ENCODE measurements at places on chromosomes 3 and 15.
A peak's percentile ranks its signal among the peaks of the same experiment; 100 is the strongest.

DNA sequence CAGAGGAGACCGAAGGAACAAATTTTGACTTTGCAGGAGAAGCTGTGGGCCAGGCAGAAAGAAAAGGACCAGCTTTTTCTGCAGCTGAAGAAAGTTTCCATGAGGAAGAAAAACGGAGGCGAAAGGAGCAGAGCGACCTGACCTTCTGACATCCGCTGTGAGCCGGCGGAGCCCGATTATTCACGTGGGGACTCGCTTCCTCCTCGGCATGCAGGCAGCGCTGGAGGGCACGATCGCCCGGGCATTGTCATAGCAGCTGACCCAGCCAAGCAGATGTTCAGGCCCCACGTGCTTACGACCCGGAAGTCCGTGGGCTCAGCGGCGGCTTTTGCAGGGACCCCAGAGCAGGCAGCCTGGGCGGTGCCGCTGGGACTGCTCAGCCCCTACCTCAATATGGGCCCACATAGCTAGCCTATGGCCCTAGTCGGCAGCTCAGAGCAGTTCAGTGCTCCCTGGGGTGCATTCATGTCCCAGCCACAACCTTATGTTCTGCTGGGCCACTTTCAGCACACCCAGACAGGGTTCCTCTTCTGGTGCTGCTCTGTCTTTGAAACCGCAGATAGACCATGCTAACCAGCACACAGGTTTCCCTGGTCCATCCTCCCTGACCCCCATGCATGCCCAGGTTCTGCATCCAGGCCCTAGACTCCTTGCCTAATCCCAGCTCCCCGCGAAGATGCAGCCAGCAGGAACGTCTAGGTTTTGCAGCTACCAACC is 10.5 kb upstream of the EIF4A2 start:
- DNase-seq = peak; percentile 38

- no peak for DNase-seq
These were observed 36.9 kb downstream of the RAB8B start for GRCh38 chr15:63226155-63226883.

- no peak for DNase-seq
These were observed 80.1 kb upstream of the TRIM42 start for GRCh38 chr3:140597792-140598191.

- no peak for DNase-seq
These were observed 42.8 kb upstream of the TMEM115 start for GRCh38 chr3:50401978-50402595.

GRCh38 chr15:22884344-22884743 is 45.9 kb downstream of the NIPA2 start:
- DNase-seq = no peak

DNA sequence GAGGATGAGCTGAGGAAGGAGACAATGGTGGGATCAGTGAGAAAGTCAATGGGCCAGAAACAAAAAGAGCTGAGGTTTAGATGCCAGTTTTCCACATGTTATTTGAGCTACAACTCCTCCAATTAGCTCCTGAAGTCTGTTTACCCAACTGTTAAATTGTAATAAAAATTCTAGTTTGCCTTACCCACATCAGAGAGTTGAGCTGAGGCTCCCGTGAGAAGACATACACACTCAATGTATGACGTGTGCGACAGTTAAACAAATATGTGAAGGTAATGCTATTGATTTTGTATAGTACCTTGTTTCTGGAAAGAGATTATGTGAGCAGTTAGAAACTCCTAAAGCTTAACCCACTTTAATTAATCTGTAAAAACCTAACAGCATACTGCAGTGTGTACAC is 318.1 kb upstream of the GRM7 start:
- DNase-seq = no peak

- no peak for DNase-seq
These were observed 356.6 kb upstream of the NPAP1 start for GRCh38 chr15:24318981-24319380.

- DNase-seq = no peak
These were observed 945.6 kb downstream of the MCTP2 start for GRCh38 chr15:95176794-95177577.

- no peak for DNase-seq
These were observed 47.6 kb downstream of the SETMAR start for GRCh38 chr3:4350789-4351163.

DNA sequence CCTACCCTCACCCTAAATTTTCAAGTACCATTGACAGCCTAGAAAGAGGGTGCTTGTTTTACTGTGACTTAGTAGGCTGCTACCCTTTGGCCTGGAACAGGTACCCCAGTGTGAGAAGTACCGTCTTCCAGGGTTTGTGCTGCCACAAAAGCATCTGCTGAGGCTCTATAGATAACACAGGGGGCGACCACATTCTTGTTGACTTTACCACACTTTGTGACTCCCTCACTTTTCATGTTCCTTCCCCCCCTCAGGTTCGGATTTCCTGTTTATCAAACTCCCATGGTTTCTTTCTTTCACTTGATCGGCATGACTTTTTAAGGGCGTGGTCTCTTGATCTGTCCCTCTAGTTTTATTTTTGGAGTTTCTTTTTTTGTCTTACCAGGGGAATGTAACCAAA is 23.5 kb downstream of the EXOG start:
- no peak for DNase-seq

- DNase-seq = no peak
These were observed 167.7 kb upstream of the NECTIN3 start for GRCh38 chr3:110903771-110904519.

DNA sequence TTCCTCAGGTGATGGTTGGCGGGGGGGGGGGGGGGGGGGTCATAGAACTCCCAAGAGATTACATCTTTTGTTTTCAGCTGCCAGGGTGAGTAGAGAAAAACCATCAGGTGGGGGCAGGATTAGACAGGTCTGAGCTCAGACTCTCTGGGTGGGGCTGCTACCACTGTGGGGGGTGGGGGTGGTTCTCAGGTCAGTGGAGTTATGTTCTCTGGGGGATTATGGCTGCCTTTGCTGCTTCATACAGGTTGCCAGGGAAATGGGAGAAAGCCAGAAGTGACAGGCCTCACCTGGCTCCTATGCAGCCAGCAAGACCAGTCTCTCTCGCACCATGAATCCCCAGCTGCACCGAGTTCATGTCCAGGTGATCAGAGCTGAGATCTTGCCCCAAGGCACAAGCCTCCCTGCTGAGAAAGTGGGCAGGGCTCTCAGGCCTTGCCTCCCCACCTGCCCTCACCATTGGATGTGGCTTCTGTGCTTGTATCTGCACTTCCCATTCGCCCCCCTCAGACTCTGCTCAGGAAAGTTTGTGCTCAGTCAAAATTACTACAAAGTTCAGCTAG is 828.1 kb downstream of the MCTP2 start:
- no peak for DNase-seq

DNA sequence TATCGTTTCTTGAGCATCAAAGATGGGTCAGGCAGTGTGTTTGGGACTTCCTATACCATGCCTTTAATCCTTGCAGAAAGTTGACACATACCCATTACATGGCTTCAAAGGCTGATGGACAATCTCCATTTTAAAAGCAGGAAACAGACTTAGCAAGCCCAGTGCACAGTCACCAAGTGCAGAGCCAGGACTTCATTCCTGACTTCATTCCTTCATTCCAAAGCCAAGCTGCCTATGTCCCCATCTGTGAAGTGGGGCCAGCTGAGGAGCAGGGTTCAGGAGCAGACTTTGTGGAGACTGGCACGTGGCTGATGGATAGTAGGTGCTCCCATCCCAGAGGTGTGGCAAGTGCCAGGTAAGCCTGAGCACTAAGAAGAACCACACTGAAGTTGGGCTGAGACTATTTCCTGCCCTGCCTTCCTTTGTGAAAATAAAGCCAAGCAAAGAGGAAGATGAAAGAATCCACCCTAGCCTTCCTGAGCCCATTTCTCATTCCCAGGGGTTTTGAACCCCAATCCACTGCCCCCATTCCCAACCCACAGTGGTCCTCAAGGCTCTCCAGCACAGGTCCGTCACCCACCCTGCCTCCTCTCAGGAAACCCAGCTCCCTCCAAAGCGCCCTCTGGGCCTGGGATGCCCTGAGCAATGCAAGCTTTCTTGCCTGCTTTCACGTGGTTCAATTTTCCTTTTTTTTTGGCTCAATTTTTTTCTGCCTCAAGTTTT is 1.8 kb downstream of the CX3CR1 start:
- no peak for DNase-seq

DNA sequence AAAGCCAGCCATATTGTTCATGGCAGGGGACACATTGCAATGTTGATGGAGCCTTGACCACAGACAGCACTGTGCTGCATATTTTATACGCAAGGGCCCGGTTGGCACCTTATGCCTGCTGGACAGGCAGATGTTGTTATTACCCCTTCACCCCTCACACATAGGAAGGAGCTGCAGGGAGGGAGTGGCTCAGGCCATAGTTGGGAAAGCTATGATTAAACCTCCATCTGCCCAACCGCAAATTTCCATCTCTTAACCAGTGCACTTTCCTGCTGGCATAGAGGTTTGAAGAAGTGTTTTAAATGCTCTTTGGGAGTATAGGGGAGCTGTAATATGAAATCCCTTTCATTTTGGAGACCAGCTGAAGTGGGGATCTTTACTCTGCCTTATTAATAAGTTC is 224.7 kb downstream of the CACNA2D3 start:
- DNase-seq = no peak

DNA sequence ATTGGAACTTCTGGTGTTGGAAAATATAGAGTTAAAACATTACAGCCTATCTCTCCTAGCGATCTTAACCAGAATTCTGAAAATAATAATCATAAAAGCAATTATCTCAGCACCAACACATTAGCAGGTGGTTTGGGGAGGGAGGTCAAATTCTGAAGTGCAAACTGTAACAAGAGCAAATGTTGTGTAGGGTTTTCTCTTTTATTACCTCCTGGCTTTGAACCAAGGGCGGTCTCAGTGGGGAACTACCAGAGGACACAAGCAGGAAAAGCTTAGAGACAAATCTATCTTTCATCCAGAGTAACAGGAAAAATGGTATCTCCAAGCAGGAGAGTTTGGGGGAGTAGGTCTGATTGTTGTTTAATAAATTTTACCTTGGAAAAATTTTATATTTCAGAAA is 5.5 kb upstream of the ARRDC4 start:
- DNase-seq = no peak

- no peak for DNase-seq
These were observed 81.2 kb upstream of the TCF12 start for GRCh38 chr15:56837273-56837672.

GRCh38 chr15:56831467-56832005 is 86.9 kb upstream of the TCF12 start:
- DNase-seq = no peak

- DNase-seq = no peak
These were observed 219.4 kb upstream of the THBS1 start for GRCh38 chr15:39361497-39361896.

DNA sequence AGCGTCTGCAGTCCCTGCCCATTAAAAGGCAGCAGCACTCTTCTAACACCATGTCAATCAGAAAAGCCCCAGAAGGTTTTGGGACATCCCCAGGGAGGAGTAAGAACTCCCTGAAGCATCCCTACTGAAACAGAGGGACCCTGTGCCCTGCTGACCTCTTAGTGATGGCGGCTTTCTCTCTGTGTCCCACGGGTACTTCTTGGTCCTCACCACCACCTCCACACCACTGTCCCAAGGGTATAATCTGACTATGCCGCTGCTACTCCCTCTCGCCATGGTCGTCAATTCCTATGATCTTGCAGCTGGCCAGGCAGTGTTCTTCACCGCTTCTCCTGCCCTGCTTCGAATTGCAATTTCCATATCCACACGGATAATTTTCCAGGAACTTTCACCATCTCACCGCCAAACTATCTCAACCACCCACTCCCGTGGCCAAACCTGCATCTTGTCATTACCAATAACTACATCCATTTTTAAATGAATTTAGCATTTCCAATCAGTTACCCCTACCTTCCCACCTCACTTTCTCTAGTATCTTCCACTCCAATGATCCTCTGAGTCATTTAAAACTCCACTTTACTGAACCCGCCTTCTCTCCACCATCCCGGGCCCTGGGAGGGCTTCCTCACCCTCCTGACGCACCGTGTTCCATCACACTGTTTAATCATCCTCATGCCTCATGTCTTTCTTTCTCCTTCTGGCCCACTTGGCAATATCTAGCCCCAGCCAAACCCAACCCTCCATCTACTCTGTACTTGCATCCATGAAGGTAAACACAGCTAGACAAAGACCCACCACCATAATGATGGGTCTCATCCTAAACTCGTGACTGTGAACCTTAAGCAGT is 23.7 kb downstream of the PRR23E start:
- no peak for DNase-seq

All from stimulated activated CD8-positive, alpha-beta memory T cell treated with anti-CD3 and anti-CD28 coated beads, Interleukin-7, amount 100 ng/mL, for 1 hour (primary cell).